Stimulated activated CD4-positive, alpha-beta T cell treated with anti-CD3 and anti-CD28 coated beads, Interleukin-15, amount 100 ng/mL, for 1 hour (primary cell): ENCODE measurements at places on chromosomes 13 and 19.
A peak's percentile ranks its signal among the peaks of the same experiment; 100 is the strongest.

DNA sequence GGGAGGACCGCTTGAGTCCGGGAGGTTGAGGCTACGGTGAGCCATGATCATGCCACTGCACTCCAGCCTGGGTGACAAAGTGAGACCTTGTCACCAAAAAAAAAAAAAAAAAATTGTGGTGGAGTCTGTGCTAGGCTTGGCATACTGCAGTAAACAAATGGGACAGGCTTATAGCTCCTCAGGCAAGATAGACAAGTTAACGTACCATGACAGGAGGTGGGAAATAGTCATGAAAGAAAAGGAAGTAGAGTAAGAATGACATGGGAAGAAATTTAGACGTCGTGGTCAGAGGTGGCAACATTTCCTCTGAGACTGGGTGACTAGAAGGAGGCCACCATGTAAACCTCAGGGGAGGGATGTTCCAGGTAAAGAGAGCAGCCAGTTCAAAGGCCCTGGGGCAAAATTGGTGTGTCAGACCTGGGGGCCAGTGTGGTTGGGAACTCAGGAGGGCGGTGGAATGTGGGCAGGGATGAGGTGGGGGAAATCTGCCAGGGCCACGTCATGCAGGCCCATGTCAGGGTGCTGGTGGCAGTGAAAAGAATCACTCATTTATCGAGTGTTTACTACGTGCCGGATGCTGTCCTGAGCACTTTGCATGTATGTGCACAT lies 5.6 kb downstream of the SNRPA start:
- DNase-seq: no peak

- no peak for DNase-seq
These were observed 74.0 kb downstream of the DHRS12 start for GRCh38 chr13:51729866-51730553.

- DNase-seq: no peak
These were observed 14.2 kb upstream of the COLGALT1 start for GRCh38 chr19:17541184-17541759.

- DNase-seq: no peak
These were observed 679 bp upstream of the CDADC1 start for GRCh38 chr13:49246850-49247642.

- DNase-seq: no peak
These were observed 369.3 kb downstream of the DLEU7 start for GRCh38 chr13:50474088-50474662.

GRCh38 chr19:43651758-43652545 lies 12.3 kb upstream of the CADM4 start:
- DNase-seq: peak; percentile 10
